H7 (cell line): ENCODE measurements at places on chromosomes 3 and 15. TPM values are rescaled to one million over a fixed set of nuclear protein-coding genes. Genes with fewer than 3 reads are reported as not detected.

DNA sequence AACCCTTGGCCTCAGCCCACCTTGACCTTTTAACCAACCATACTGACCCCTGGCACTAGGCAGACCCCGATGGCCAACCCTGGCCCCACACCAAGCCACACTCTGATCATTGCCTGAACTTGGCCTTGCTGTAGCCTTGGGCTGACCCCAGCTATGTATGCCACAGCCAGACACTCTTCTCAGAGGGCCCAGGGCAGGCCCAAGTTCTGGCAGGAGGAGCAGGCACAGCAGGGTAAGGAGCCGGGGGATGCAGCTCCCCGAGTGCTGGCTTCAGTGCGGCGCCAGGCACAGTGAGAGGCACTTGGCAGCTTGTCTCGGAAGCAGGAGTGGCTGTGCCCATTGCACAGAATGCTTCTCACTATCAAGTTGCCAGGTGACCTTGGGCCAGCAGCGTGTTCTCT, 22.3 kb downstream of the PRR20G start:
- DNase-seq = no peak

ADAMTS9 gene
- 4.9 and 5.6 TPM in 2 replicates for total RNA-seq

- no peak for DNase-seq
Measured at GRCh38 chr3:17730318-17730967, 12.0 kb downstream of the TBC1D5 start.

GRCh38 chr3:195269375-195270078, 1.4 kb downstream of the XXYLT1 start:
- DNase-seq = no peak

EPHA6 gene
- total RNA-seq = 0.66 and 1.0 TPM in 2 replicates

DNA sequence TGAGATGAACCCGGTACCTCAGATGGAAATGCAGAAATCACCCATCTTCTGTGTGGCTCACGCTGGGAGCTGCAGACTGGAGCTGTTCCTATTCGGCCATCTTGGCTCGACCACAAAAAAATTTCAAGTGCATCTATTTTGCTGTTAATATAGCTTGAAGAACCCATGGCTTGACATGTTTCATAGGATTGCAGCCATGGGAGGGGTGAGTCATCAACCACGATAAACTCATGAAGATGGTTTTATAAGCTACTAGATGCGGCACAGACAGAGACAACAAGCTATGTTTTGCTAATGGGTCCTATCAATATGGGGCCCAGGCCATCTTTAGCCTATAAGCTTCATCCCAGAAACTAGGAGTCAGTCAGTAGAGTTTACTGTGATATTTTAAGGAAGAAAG, 100.4 kb upstream of the PHLDB2 start:
- DNase-seq = no peak

DNA sequence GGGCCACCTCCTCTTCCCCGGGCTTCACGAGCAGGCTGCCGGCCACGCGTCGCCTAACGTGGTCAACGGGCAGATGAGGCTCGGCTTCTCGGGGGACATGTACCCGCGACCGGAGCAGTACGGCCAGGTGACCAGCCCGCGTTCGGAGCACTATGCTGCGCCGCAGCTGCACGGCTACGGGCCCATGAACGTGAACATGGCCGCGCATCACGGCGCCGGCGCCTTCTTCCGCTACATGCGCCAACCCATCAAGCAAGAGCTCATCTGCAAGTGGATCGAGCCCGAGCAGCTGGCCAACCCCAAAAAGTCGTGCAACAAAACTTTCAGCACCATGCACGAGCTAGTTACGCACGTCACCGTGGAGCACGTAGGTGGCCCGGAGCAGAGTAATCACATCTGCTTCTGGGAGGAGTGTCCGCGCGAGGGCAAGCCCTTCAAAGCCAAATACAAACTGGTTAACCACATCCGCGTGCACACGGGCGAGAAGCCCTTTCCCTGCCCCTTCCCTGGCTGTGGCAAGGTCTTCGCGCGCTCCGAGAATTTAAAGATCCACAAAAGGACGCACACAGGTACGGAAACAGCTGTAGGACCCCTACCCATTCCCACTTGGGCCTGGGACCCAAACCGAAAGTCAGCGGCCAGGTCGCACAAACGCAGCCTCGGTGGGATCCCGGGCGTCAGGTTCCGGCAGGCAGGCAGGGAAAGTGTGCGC, 1.5 kb downstream of the ZIC1 start:
- DNase-seq = peak; percentile 63

DNA sequence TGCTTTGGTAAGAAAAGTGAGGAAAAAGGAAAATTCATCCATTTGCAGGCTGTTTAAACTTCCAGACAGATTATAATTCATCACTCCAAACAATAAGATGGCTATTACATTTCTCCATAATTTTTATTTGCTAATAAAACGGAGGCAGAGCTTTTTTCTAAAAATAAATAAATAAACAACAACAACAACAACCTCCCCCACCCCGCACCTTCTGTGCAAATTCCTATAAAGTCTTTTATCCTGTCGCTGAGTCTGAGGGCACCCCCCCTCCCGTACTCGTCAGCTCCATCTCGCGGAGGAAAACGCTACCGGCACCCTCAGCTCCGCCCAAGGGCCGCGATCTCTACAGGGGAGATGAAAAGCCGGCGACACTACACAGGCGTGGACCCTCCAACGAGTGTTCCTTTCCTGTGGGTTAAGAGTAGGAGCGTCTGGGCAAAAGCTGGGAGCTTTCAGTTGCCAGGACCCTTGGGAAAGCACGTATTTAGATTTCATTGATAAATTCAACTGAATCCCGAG, 1.0 kb upstream of the ATP1B3 start:
- DNase-seq = peak; percentile 89

GOLGA8T gene
- 0.35 and 1.1 TPM in 2 replicates for total RNA-seq

GRCh38 chr3:48013288-48013980, 2.8 kb downstream of the MAP4 start:
- DNase-seq = no peak

- DNase-seq = peak; percentile 44
Measured at GRCh38 chr3:52530918-52531826, 2.5 kb downstream of the NT5DC2 start.

DNA sequence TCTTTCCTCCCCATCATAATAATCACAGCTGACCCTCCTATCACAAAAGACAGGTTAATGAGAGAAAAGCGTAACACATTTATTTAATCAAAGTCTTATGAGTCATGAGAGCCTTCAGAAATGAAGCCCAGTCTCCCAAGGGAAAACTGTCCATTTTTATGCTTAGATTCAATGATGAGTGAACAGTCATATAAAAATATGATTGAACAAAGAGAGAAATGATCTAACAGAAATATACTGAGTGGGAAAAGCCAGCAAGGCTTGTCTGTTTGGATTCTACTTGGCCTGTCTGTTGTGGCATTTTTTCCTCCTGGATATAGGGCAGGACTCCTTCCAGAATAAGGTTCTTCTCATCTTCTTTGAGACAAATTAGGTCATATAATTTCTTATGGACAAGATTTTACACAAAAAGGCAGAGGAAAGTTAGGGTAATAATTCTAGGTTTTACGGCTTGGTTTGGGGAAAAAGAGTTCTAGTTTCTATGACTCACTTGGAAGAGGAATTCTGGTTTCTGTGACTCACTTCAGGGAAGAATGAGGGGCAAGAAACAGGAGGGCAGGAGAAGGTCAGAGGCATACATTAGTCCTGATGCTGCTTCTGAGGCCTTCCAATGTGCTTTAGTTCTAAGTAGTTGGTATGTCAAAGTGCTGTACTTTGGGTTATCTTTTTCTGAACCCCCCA, 534.2 kb downstream of the ZIC1 start:
- DNase-seq = no peak

DNA sequence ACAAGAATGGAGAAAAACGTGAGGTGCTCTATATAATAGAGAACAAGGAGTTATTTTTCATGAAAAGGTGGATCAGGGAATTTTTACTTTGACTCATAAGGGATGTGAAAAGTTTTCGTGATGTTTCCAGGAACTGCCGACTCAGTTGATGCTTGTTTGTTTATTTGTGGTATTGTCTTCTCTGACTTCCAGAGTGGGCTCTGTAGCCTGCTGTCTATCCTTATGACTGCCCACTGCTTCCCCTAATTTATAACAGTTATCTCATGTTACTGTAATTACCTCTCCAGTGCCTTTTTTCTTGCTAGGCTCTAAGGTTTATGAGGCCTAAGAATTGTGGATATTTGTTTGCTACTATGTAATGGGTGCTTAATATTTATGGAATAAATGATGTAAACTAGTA, 12.3 kb downstream of the ARL13B start:
- DNase-seq = no peak

DNA sequence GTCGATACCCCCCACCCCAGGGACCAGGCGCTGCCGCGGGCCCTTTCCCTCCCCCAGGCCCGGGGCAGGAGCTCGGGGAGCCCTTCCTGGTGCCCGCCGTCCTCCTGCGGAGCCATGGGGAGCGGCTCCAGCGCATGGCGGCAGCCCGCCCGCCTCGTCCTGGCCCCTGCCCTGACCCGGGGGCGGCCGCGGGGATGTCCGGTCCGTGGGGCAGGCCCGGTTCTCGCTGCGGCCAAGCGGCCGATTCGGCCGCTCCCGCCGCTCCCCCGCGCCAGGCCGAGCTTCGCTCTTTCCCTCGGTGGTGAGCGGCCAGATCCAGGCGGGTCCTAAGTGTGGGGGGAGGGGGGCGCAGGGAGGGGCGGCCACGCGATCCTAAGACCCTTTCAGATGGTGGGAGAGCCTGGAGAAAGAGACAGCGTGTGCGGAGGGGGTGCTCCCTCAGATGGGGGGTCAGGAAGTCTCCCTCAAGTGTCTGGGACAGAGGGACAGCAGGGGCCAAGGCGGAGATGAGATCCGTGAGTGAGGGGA, 1.3 kb downstream of the NEIL1 start:
- DNase-seq = peak; percentile 85

GRCh38 chr15:32840507-32841245, 122.9 kb downstream of the GREM1 start:
- no peak for DNase-seq

DNA sequence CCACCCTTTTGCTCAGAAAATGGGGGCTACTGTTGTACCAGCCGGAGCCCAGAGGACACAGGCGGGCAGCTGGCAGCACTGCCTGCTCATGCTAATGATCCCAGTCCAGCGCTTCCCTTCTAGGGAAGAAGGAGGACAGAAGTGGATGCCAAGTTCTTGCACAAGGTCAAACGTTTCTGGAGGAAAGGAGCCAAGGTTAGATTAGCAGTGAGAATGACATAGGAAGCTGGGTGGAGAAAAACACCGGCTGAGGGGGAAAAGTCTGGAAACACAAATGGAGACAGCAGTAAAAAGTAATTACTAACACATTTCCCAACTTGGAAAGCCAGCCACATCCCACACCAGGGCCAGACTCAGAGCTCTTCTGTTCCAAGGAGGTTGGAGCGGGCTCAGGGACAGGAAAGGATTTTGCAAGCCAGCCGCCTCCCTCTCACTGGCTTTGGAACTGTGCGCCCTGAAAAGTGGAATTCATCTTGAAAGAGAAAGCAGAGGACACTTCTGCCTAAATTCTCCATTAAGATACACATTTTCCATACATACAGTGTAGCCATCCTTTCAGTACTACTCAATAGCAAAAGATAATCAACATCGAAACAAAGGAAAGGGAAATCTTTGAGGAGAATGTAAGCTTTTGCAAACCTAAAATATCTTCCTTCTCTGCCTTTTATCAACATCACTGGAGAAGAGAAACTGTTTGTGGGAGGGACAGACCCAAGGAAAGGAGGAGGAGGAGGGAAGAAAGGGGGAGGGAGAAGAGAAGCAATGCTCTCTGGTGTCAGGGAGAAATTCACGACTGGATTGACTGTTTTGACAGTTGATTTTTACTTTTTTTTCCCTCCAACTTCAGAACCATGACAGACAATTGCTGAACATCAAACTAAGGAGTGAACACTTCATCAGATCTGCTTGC, 133.6 kb downstream of the CD47 start:
- DNase-seq = peak; percentile 25

DNA sequence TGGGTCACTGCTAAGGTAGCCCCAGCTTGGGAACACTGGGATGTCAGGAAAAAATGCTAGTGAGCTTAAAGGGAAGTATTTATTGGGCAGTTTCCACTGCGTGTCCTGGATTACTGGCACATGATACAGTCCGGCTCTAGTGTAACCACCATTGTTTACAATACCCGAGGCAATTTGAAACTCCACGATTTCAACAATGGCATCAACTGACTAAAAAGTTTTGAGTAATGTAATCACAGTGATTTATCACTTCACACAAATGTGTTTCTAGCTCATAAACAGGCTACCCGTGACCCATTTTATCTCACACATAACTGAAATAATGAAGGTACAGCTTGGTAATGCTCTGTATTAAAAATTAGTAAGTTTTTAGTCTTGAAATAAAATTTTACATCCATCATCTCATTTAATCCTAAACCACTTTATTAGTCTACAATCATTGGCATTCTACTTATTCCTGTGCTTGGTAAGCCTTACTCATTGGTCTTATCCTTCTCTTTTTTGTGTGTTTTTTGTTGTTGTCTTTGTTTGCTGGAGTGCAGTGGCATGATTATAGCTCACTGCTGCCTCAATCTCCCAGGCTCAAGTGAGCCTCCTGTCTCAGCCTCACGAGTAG, 7.6 kb downstream of the ZMAT3 start:
- no peak for DNase-seq

DNA sequence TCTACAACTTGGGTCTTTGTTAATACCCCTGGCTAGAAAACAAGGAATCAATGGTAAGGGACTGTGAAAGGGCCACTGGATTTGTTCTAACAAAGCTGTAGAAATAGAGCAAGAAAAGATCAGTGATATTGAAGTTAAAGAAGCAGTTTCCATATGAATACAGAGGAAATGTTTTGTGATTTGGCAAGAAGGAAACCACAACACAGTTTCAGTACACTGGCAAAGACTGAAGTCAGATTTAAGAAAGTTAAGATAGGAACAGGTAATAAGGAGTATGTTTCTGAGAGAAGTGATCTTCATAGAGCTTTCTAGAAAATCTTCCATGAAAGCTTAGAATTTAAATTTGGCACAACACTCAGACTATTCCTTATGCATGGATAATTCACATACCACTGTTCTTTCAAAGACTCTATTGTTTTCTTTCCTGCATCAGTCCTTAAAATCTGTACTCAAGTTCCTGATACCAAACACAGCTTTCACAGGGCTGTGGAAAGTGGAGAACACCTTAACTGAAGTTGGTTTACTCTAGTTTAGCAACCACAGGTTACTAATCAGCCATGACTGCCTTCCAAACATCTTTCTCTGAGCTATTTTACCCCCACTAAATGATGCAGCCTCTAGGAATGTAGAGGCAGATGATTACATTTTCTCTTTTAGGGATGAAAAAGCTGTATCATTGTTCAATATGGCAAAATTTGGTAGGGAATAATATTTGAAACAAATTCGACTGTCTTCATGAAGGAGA, 32.4 kb upstream of the ALCAM start:
- no peak for DNase-seq
